Fibroblast of skin of left quadriceps (primary cell): ENCODE measurements at places on chromosomes 11 and 22.

- no peak for DNase-seq
Measured at GRCh38 chr11:23494981-23495380, 634.7 kb upstream of the CCDC179 start.

DNA sequence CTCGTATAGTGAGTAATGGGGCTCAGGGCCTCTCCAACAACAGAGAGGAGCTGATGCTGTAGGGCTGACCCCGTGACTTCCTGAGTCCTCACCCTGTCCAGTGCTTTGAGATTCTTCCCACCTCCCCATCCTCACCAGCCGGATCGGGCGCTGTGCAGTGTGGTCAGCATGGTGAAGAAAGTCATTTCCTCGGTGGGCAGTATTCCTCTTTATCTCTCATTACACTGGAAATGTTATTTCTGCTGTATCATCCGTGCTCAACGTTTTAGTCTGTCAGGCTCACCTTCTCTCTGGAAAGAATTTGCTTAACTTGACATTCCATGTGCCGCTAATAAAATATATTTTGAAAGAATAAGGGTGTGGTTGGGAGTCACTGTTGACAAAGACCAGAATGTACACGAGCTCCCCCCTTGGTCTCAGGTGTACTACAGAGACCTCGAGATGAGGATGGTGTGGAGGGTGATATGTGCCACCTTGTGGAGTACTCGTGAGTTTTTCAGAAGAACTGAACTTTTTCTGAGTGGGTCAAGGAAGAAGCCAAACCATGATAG, 25.7 kb upstream of the SCGB1A1 start:
- no peak for DNase-seq

GRCh38 chr11:77467233-77467632, 6.7 kb downstream of the PAK1 start:
- DNase-seq, result no peak

DNA sequence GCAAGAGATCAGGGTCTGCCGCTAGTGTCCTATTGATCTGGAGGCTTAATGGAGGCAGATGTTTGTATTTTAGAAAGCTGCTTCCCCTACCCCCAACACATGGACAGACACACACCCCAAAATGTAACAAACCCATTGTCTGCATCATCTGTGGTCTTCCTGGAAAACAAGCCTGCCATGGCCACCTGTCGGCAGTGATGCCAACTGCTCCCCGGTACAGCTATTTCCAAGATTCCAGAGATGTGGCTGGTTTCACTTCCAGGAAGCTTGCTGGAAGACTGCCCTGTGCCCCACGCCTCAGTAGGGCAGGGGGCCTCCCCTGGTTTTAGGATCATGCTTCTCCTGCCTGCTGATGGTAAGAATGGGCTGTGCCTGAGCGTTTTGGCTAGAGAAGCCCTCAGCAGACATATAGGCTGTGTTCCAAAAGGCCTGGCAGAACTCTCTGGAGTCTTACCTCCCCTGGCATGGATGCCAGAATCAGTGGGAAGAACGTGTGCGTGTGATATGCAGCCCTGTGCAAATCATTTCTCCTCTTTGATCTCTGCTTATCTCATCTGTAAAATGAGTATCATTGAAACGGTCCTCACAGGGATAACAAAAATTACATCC, 108.6 kb downstream of the FBXO7 start:
- DNase-seq, result no peak

DNA sequence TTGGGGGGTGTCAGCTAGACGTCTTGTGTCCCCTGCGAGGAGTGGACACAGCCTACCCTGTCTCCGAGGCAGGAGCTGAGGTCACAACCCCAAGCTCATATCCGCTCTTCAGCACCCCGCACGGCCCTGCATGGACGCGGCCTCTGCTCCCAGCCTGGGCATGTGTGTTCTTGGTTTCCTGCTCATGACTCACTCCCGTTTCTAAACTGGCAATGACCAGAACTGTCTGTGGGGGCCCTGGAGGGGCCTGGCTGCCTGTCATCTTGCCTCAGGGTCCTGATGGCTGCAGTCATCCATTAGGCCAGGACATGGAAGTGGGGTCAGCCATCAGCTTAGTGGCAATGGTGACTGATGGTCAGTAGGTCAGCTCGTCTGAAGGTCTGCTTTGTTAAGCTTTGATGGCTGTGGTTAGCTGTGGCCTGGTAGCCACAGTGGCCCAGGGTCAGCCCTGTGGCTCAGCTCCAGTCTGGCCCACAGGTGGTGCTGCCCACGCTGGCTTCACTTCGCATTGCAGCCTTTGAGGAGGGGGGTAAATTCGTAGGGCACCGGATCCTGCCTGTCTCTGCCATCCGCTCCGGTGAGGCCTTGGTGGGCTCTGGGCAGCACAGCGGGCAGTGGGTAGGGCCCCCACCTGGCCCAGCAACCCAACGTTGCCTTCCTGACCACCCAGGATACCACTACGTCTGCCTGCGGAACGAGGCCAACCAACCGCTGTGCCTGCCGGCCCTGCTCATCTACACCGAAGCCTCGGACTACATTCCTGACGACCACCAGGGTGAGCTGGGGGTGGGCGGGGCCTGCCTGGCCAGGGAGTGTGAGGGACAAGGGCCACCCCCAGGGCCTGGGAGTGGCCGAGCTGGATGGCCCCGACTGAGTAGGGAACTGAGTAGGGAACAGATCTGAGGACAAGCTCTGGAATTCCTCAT, 12.0 kb downstream of the PLCB3 start:
- DNase-seq, result no peak

DNA sequence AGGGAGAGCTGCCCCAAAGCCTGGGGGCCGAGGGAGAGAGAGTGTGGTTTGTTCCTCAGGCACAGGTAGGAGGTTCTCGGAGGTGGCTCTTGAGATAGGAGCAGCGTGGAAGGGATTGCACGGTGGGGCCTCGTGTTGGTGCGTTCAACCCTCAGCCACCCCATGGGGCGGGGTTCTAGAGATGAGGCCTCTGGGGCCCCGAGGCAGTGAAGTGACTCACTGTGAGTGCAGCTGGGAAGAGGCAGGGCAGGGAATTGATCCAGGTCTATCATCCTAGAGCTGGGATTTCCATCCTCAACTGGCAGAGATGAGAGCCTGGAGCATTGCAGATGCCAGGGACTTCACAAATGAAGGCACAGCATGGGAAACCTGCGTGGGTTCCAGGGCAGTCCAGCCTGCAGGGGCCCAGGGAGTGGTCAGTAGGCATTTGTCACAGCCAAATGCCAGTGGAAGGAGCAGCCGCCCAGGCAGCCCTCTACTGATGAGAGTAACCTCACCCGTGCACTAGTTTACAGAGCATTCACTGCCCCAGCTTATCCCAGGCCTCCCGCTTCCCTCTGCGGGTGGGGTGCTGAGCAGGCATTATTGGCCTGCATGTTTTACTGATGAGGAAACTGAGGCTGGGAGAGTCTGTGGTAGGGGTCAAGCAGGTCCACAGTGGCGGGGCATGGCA, 5.1 kb upstream of the SMARCB1 start:
- DNase-seq, result no peak

- no peak for DNase-seq
Measured at GRCh38 chr22:46024136-46024840, 47.3 kb upstream of the WNT7B start.

DNA sequence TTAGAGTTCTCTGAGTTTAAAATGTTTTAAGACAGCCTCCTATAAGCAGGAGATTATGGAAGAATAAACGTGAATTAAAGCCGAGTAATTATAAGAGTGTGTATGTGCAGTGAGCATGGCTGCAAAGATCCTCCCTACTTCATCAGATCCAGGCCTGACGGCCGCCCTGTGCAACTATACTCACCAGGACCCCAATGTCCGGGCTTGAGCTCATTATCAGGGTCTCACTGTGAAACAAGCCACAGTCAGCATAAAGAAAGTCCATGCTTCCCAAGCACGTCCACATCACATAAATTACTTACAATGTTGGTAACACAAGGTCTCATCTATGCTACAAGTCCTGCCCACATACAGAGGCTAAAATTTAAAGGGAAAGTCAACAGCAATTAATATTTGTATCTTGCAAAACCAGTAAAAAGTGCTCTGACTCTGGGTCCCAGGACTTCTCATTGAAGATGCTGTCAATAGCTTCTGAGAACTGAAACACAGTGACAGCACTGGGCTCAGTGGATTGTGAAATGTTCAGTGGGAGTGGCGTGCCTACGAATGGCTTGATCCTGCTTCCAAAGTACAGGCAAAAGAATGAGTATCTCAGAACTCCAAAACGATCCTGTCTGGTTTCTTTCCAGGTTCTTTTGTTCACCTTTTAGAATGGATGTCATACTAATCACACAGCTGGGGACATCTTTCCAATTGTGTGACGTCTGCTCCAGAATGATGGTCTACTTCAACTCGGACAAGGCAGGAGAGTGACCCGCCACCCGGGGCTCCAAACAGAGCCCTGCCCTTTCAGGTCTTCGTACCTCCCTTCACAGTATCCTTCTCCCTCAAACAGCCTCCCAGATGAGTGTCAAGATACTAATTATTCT, 72.1 kb upstream of the ARFGAP3 start:
- no peak for DNase-seq

- DNase-seq, result no peak
Measured at GRCh38 chr22:29830585-29830984, 7.5 kb downstream of the ASCC2 start.

GRCh38 chr11:119676461-119677020, 52.5 kb downstream of the NECTIN1 start:
- no peak for DNase-seq

GRCh38 chr22:41742918-41743317, 43.6 kb downstream of the MEI1 start:
- no peak for DNase-seq

- DNase-seq, result no peak
Measured at GRCh38 chr11:113634940-113635575, 71.0 kb downstream of the TMPRSS5 start.

DNA sequence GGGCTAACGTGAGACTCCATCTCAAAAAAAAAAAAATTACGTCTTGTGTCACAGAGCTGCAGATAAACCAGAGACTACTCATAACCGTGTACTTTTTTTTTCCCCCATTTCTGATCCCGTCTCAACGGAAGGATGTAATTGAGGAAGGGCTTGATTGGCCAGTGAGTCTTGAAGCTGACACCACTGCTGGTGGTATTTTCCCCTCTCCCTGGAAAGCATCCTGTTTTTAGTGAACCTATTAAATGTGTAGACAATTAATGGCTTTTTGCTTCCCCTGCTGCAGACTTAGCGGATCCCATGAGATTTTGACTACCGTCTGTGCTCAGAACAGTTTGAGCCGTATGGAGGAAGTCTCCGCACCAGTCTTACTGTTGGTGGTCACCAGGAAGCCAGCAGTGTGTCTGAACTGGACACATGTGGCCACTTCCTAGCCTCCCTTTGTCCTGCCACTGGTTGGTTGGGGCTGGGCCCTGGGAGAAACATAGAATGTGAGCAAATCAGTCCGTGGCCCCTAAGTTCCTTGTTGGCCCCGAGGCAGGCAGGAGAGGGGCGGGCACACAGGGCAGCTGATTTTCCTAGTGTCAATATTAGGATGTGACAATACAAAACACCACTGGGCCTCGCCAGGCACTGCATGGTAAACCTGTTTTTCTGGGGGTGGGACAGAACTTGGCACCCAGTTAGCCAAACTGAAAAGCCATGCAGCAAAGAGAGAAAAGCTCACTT, 3.1 kb downstream of the BIK start:
- no peak for DNase-seq
